ENCODE measurements at places on chromosomes 2 and 18.

DNA sequence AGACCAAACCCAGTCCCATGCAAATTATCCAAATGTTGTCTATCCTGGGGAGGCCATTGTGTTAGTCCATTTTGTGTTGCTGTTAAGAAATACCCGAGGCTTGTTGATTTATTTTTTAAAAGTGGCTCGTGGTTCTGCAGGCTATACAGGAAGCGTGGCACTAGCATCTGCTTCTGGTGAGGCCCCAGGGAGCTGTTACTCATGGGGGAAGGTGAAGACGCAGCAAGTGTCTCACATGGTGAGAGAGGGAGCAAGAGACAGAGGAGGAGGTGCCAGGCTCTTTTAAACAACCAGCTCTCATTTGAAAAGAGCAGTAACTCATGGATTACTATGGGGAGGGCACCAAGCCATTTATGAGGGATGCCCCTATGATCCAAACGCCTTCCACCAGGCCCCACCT lies 80.3 kb upstream of the ARL4C start:
- DNase-seq, result no peak

- no peak for DNase-seq
Observed at GRCh38 chr2:236826606-236827156, 257.1 kb downstream of the ACKR3 start.

- DNase-seq, result no peak
Observed at GRCh38 chr2:221085936-221086335, 486.2 kb downstream of the EPHA4 start.

DNA sequence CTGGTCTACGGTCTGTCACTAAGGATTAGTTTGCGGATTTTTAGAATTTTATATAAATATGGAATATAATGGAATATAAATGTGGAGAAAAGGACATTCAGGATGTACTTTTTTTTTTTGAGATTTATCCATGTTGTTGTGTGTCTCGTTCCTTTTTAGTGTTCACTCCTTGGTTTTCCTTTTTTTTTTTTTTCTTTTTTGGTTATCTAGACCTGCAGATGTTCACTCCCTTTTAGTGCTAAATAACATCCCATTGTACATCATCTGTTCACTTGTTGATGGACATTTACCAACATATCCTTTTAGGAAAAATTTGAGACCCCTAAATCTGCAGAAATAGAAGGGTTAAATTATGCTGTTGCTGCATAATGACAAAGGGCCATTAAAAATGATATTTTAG lies 25.5 kb upstream of the RPL37A start:
- DNase-seq, result no peak

DNA sequence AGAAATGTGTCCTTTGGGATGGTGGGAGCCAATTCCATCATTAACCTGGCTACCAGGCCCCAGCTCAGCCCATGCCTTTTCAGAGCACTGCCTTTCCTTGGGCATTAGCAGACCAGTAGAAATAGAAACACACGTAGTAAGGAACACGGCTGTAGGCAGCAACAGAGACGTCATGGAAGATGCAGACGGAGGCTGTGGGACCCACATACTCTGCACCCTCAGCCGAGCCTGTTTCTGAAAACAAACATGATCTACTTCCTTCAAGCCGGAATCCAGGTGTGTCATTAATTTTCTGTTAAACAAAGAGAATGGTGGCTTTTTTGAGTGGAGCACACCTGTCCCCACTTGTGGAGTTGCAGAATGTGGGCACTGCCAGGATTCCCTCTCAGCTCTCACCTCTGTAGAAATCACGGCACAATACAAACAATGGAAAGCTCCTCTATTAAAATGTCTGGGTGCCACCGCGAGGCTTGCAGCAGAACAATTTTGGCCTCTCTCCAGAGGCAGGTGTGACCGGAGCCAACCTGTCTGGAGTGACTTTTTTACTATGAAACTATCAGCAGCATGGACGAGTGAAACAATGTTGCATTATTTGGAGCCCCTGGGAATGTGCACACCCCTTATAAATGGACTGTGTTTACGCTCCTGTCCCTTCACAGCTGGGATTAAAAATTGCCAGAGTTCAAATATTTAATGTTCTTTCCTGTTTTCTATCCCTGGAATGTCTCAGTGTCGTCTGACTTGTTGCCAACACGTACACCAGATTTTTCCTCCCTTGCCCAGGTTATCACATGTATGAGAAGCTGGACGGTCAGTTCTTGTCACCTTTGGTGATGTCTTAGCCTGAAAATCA lies 31.7 kb downstream of the SPP2 start:
- DNase-seq, result no peak

DNA sequence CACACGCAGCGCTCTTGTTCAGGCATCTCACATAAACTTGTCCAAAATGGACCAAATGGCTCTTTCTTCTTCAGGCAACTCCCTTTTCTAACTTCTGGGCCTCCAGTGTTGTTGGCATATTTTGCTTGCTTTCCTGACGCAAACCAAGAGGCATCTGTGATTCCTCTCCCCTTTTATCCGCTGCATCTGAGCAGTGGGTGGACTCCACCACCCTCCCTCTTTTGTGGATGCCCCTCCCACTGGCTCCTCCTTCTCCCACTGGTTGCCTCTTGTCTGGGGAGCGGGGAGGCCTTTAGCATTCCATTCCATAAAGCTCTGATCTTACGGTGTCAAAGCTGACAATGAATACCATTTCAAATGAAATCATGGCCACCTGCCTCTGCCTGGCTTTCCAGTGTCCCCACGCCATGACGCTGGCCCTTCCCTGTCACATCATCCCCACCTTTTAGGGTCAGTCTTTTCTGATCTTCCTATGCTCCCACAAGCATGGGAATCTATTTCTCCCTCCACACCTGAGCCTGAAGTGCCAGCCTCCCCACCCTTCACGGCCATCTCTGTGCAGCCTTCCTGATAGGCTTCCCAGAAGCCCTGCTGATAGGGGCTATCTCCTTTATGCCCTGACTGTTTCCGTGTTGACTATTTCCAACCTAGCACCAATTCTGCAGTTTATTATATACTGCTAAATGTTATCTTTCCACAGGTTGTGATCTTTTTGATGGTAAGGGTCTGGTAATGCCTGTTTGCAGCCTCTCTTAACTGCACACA lies 51.5 kb downstream of the RPL37A start:
- DNase-seq, result no peak

GRCh38 chr2:95509408-95509807 lies 24.9 kb upstream of the TRIM43B start:
- DNase-seq, result no peak

GRCh38 chr18:3092727-3093126 lies 79.8 kb upstream of the LPIN2 start:
- DNase-seq, result no peak

- peak; percentile 90 for DNase-seq
Observed at GRCh38 chr2:39875182-39875913, 96.3 kb upstream of the THUMPD2 start.

DNA sequence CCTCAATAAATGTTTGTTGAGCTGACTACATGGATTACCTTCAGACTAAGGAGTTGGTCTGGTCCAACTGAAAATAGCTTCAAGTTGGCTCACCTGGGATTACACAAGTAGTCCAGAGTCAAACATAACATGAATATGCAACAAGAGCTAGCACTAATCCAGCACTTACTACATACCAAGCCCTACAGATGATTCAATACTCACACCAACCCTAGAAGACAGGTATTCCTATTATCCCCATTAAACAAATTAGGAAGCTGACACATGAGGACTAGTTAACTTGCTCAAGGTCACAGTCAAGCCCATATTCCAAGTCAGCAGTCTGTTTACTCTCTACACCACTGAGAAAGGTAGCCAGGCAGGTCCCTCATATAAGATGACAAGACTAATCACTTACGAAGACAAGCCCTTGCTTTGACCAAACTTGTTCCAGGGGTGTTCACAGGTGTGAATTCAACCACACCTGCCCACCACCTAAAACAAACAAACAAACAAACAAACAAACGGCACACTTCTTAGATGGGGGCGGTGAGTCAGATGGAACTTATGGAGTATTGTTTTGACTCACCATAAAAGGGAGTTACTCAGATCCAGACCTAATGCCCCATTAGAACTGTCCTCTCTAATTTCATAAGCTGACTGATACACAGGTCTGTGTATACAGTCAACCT lies 29.1 kb downstream of the TMEM131 start:
- peak; percentile 64 for DNase-seq

DNA sequence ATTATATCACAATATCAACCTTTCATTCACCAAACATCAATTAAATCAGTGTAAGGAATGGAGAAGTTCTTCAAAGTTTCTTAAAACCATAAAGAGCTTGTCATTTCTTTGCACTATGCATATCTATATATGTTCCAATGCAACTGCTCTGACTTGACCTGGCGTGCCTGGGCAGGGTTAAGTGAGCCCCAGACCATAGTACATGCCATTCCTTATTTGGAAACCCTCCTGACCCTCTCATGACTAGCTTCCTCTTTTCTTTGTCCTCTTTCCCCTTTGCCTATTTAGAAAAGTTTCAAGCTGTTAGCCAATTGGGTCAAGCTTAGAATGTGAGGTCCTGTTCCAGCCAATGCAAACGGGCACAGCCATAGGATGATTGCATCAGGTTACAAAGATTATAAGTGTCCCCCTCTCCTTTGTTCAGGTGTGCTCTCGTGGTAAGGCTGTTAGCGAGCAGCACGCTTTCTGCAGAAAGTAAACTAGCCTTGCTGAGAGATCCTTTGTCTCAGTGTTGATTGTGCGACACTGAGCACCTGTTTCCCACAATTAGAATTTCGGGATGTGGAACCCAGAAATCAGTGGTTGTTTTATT lies 78.2 kb upstream of the UXS1 start:
- no peak for DNase-seq

GRCh38 chr2:48198371-48198770 lies 292.1 kb upstream of the FBXO11 start:
- no peak for DNase-seq

- no peak for DNase-seq
Observed at GRCh38 chr2:240502059-240502429, 55.7 kb downstream of the ANKMY1 start.

GRCh38 chr18:48441405-48441881 lies 32.3 kb upstream of the ZBTB7C start:
- no peak for DNase-seq

DNA sequence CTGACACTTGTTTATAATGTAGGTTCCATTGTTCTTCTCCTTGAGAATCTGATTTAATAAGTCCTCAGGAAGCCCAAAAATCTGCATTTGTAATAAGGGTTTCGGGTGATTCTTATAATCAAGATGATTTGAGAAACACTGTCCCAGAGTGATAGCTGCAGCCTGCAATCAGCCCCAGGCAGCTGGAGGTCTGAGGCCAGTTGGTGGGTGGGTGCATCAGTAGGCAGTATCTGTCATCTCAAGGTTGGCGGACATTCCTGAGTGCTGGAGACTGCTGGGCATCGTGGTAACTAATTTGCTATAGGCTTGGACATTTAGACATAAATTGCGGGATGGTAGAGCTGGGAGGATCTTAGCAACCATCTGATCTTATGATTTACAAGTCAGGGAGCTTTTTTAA lies 2.7 kb upstream of the IL18RAP start:
- no peak for DNase-seq

DNA sequence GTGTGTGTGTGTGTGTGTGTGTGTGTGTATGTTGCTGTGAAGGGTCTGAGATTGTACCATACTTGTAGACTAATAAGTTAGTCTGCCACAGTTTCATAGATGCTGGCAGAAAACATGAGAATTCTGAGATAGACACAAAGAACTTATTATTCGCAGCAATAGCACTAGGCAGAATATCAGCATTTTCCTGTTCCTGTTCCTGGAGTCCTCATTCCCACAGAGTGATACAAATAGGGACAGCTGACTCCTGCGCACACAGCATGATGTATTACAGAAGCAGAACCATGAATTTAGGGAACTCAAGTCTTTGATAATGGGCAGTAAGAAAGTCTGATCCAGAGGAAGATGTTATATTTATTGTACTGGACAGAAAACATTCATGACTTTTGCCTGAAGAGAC lies 1466.3 kb downstream of the DPP10 start:
- DNase-seq, result no peak

- no peak for DNase-seq
Observed at GRCh38 chr18:47484068-47484467, 232.6 kb upstream of the SKOR2 start.

GRCh38 chr2:118535171-118535817 lies 312.2 kb downstream of the EN1 start:
- no peak for DNase-seq

- DNase-seq, result no peak
Observed at GRCh38 chr2:3613524-3613905, 18.6 kb downstream of the COLEC11 start.

GRCh38 chr2:26785431-26786206 lies at the start of gene CENPA:
CENPA (plus strand) TSS chr2:26786056; CDS start chr2:26786197, 141 bp downstream.
- DNase-seq, result peak; percentile 99

- peak; percentile 30 for DNase-seq
Observed at GRCh38 chr2:137156221-137156844, 391.0 kb downstream of the THSD7B start.

GRCh38 chr2:239789711-239790110 lies 235.4 kb downstream of the NDUFA10 start:
- DNase-seq, result no peak

DNA sequence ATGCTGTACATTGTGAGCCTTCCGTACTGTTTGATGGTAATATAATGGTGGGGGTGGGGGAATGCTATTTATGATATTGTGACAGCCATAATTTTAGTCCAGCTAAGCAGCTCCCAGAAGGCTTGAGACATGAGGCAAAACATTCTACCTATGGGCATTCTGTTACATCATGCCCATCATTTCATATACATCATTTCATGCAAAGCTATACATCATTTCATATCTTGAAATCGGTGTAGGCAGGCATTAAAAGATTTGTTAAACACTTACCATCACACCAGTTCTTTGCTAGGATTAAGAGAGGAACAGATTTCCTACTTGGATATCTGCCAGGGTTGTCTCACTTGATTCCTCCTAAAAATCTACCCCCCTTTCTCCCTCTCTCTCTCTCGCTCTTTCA lies 84.5 kb downstream of the COL5A2 start:
- DNase-seq, result no peak

DNA sequence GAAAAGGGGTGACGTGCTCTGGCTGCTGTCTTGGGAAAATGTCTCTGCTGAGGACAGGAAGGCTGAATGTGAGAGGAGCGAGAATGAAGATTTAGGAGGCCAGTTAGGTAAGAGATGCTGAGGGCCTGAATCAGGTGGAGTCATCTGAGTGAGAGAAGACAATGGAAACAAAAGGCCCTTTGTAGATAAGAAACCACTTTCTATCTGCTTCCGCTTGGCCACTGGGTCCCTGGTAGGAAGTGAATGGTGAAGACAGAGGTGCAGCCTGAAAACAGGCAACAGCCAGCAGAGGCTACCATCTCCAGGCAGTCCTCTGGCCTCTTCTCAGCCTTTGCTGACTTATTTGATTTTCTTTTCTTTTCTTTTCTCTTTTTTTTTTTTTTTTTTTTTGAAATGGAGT lies 374.0 kb upstream of the SLC14A2 start:
- no peak for DNase-seq

- DNase-seq, result no peak
Observed at GRCh38 chr18:35564795-35565453, 16.6 kb upstream of the GALNT1 start.

- peak; percentile 90 for DNase-seq
Observed at GRCh38 chr18:3340015-3340681, 78.2 kb downstream of the MYL12B start.
